Activated T-cell treated with anti-CD3 and anti-CD28 coated beads, Interleukin-2, amount 50 U/mL, for 72 hours (primary cell): ENCODE measurements at places on chromosomes 2 and 18.

- no peak for DNase-seq
Measured at GRCh38 chr2:235064976-235065375, 113.2 kb downstream of the SH3BP4 start.

GRCh38 chr2:201978986-201979385 lies 54.7 kb upstream of the FZD7 start:
- no peak for DNase-seq

DNA sequence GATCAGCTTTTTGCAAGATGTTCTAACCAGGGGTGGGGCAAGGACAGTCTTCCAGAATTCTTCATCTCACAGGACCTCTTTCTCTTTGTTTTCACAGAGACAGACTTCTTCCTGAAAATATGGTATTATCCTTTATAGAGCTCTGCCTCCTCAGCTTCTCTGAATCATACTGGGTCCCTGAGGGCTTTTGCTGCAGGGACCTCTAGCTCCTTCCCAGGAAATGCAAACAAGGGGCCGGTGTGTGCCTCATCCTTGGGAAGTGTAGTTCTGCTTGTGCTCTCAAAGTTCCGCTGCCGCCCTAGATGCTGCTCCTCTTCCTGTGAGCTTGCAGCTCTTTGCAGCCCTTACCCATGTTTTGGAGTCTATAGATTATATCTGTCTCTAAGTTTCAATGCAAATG lies 99.5 kb upstream of the NPAS2 start:
- DNase-seq = no peak

DNA sequence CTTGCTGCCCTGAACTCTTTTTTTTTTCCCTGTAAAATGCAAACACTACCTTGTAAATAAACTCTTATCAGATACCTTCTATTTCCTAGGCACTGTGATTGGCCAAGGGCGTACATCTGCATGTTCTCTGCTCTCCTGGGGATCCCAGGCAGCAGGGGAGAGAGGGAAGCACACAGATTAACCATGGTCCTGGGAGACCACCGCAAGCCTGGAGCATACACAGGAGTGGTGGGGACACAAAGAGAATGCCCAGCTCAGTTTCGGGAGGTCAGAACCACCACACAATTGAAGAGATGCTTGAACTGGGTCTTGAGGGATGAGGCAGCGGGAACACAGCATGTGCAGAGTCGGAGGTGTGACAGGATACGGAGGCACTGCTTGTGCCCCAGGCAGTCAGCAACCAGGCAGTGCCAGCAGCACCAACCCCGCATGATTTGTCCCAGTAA lies 2.1 kb downstream of the GREB1 start:
- no peak for DNase-seq

DNA sequence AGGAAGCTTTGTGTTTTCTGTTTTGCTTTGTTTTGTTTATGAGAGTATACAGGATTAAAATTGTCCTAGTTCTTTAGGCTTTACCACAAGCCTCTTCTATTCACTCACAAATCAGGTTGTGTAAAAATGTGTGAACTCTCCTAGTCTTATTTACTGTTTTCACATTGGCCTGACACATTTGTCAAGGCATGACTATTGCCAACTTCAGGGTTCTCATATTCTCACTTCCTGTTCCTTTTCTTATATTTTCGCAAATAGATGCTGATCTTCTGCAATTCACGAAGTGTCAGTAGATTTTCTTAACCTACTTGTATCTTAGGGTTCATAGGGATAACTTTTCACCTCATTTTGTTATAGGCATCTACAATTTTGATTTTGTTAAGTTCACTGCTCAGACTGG lies 67.1 kb downstream of the CCDC102B start:
- DNase-seq = no peak

DNA sequence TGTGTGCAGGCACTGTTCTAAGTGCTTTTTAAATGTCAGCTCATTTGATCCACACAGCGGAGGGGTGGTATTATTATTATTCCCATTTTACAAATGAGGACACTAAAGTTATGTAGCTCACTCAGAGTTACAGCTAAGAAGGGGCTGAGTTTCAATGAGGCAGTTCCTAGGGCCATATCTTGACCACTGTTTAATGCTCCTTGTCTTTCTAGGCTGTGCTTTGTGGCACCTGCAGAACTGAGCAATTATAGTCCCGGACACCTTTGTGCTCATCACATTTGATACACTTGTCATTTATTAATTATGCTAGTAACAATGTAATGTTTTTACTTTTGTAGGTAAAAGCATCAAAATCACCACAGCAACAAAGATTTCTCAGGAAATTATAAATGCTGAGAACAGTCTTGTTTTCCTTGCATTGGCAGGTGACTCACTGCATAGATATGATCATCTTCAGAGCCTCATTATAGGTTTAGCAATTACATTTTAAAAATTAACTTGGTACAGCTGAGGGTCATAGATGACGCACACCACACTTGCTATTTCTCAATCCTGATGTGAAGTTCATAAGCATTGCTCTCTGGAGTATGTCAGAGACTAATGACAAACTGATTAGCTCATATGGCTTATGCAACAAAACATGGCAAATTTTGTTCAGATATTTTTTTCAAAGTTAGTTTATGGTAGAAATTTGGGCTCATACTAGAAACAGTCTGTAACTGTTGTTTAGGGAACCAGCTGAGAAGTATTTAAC lies 366.8 kb downstream of the TGIF1 start:
- DNase-seq = no peak

GRCh38 chr2:2942906-2943305 lies 434.7 kb downstream of the EIPR1 start:
- DNase-seq = no peak

DNA sequence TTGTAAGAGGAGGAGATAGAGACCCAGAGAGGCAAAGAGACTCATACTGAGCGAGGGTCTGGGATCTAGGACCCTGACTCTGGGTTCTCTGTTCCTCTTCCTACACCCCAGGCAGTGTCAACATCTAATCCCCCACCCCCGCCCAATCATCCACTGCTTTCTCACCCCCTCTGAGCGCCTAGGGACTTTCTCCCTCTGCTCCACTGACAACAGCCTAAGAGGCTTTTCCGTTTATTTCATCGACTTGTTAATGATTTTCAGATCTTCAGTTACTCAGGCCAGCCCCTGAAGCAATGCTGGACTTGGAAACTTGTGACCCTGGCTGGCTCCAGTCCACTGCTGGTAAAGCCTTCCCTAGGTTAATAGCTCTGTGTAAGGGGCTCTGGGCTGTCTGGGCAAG lies 65.1 kb downstream of the TFCP2L1 start:
- no peak for DNase-seq

GRCh38 chr2:171347591-171348032 lies 86.2 kb downstream of the METTL8 start:
- peak; percentile 22 for DNase-seq

DNA sequence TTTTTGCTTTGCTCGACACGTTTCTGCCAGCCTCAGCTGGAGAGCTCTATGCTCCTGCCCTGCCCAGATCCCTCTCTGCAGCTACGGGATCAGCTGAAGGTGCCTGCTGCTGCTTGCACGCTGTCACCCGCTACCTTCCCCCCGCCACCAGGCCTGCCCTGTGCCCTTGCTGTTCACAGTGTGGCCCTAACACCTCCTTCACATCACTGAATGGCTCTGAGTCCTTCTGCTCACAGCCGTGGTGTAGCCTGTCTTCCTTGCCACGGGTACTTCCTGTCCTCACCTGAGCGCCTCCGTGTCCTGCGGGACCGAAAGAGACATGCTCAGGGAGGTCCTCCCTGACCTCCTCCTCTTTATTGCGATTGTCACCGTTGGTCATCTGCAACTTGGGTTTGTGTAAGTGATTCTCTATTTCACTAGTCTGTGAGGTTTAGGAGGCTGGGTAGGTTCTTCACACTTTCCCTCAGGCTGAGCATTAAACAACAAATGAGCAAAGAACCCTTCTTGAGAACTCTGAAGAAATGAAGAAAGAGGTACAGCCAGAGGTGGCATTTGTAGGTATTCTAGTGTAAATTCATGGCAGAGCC lies 127.5 kb downstream of the NCK2 start:
- peak; percentile 23 for DNase-seq

- no peak for DNase-seq
Measured at GRCh38 chr2:122512091-122512490, 756.6 kb downstream of the TSN start.

DNA sequence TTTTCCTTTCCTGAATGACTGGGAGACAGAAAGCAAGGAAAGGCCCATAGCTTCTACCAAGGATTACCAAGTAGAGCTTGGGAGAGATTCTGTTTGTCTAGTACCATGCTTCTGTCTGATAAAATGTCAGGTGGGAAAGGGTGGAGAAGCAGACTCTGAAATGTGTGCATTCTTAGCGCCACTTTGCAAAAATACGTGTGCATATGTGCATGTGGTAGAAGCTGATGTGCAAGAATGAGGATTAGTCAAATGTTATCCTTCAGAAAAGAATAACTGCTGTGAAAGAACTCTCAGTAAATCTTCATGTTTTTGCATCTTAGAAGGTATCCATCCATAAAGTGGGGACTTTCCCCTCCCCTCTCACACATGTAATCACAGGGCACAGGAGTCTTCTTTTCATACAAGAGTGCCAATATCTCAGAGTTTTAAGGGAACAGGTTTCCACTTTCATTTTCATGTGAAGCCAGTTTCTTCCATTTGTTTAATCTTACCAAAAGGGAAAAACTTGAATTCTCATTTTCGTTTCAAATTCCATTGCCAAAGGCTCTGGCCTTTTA lies 15.4 kb upstream of the DGKD start:
- no peak for DNase-seq

DNA sequence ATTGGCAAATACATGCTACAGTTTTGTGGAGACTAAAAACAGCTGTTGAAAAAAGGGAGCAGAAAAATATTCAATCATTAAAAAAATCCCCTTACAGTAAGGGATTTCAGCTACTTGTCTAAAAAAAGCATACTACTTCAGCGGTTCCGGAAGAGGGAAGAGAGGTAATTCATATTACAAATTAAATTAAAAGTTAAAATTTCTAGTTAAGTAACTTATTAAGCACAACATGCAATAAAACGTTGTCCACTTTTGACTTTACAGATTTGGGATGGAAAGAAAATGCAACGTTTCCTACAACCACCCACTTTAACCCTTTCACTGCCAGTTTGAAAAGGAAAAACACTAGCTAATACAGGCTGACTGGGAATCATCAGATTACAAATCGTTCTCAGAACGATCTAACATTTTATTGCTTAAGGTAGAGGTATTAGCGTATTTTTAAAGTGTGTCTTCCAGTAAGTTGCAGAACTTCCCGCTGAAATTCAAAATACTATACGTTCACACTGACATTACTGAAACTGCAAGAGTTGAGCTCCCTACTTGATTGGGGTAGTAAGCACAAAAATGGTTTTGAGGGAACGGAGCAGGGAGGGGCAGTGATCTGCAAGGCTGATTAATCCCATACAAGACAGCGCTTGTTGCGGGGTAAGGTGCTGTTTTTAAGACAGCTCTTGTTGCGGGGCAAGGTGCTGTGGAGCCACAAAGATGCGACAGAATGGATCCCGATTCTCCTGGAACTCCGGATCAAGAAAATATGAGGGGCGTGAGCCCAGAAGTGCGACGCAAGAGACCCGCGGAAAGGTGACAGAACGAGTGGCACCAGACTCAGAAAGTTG lies 743 bp downstream of the HADHA start:
- no peak for DNase-seq

DNA sequence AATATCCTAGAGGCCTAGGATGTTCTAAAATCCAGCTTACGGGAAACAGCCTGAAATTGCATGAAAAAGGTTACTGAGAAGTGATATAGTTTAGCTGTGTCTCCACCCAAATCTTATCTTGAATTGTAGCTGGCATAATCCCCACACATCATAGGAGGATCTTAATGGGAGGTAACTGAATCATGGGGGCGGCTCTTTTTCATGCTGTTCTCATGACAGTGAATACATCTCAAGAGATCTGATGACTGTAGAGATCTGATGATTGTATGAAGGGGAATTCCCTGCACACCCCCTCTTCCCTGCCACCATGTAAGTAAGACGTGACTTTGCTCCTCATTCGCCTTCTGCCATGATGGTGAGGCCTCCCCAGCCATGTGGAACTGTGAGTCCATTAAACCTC lies 385.6 kb upstream of the ID2 start:
- peak; percentile 25 for DNase-seq

- DNase-seq = no peak
Measured at GRCh38 chr2:239977111-239977510, 48.0 kb downstream of the NDUFA10 start.

DNA sequence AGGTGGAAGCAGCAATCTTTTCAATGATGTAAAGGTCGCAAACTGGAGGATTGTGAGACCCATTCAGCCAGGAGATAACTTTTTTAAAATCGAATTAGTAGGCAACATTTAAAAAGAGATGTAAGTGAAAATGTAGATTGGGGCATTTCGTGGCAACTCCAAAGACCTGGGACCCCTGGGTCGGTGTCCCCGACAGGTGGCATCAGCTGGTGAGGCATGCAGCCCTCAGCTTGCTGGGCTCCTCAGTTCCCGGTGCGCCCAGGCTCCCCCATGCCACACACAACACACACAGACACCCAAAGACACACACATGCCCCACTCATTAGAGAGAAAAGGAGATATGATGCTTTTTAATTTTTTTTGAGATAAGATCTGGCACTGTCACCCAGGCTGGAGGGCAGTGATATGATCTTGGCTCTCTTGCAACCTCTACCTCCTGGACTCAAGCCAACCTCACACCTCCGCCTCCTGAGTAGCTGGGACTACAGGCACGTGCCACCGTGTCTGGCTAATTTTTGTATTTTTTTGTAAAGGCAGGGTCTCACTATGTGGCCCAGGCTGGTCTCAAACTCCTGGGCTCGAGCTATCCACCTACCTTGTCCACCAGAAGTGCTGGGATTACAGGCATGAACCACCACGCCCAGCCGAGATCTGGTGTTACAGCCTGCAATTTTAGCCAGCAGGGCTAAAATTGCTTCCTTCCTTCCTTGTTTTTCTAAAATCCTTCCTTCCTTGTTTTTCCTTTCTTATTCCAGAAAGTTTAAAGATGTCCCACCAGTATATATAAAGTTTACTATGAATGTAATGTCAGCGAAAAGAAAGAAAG lies 122.6 kb upstream of the EPAS1 start:
- no peak for DNase-seq

- DNase-seq = peak; percentile 46
Measured at GRCh38 chr2:151410485-151410834, 758 bp downstream of the RIF1 start.

GRCh38 chr2:240155048-240155744 lies 14.7 kb upstream of the OTOS start:
- no peak for DNase-seq

DNA sequence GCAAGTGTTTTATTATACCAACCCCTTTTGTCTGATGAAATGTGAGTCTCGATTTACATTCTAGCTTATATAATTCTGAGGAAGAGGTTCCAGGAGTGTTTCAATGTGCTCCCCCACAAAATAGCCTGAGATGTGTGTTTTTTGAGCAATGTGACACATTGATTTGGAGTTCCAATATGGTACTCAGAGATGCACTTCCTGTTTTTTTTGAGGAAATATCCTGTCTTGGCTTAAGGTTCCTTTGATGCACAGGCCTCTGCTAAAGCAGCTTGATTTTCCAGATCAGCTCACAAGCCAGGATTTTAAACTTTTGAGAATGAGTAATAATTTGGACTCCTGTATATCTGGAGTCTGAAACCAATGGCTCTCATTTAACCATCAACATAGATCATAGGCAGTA lies 221.4 kb downstream of the ACTR3 start:
- DNase-seq = no peak

GRCh38 chr18:47899107-47899840 lies 31.2 kb downstream of the SMAD2 start:
- no peak for DNase-seq
